Germinal center (tissue), 1 donor: ENCODE measurements at places on chromosomes 2 and 18.

DNA sequence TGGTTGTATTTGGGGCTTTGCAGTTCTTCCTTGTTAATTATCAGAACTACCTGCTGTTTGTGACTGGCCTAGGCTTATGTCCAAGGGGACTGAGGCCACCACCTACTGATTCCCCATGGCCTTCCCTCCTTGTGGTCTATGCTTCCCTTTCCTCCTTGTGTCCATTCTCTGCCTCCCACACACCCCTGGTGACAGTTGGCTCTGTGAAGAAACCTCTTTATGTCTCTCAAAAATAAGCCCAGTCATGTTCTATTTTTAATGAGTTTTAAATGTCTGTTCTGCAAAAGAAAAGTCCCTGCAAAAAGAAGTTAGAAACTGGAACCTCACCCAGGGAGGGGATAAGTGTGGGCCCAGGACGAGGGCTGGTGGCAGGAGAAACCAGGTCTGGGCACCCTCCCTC, 105.0 kb downstream of the SMC6 start:
- DNase-seq = no peak

GRCh38 chr2:954687-955000, 4.0 kb downstream of the SNTG2 start:
- no peak for DNase-seq

DNA sequence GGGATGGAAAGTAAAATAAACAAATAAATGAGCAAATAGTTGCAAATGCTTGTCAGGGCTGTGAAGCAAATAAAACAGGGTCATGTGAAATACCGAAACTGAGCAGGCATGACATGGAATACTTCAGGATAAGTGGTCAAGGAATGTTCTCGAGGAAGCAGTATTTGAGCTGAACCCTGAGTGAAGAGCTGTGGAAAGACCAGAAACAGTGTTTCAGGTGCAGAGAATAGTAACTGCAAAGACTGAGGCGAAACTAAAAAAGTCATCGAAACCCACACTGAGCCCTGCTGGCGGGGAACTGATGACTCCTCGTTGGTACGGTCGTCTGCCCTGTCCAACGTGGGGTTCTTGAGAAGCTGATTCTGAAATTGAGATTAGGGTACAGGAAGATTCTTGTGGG, 27.2 kb upstream of the MYCN start:
- DNase-seq = no peak

- peak; percentile 47 for DNase-seq
These were observed 1.7 kb downstream of the ERFE start for GRCh38 chr2:238160206-238161129.

DNA sequence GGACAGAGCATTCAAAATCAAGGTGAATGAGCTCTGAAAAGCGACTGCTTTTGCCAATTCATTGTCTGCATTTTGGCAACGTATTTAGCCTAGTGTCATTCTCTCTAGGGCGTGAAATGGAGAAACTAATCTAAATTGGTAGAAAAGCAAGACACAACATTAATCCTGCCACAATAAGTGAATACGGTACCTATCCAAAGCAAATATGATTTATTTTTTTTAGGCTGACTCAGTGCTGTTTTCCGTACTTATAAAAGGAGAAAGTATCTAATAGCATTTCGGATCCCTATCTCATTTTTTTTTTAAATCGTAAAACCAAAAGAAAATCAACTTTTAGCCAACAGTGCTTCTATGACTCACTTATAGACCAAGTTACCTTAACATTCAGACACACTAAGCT, 672.5 kb downstream of the LRP1B start:
- no peak for DNase-seq

DNA sequence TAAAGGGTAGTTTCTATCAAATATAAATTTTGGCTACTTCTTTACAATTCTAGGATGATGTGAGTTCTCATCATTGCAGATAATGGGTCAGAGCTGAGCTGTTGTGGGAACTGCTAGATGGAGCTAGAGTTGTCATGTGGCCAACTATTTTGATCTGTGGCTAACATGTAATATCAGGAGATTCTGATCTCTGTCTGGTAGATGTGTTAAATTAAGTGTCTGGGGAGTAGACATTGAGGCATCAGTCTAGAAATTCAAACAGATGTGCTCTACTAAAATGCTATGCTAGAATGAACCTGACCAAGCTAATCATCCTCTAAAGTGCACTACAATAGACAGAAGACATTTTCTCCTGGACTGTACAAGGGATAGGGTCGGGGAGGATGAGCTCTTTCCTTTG, 30.3 kb upstream of the DARS1 start:
- no peak for DNase-seq

DNA sequence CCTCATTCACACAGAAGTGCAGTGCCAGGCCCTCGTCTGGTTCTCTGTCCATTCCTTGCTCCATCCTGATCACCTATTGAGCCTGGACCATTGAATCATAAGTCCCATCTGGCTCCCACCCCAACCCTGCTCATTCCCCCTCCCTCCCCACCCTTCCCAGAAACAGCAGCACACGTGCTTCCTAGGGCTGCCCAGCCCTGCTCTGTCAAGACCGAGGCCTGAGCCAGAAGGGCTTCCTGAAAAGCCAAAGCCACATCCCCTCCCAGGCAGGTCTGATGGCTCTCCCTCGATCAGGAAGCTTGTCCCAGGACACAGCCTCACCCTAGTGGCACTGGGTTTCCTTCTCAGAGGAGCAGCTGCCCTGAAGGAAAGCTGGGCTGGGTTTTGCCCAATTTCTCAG, 79.8 kb upstream of the FZD7 start:
- no peak for DNase-seq

- DNase-seq = peak; percentile 50
These were observed 48.6 kb upstream of the RAPH1 start for GRCh38 chr2:203583701-203584100.

DNA sequence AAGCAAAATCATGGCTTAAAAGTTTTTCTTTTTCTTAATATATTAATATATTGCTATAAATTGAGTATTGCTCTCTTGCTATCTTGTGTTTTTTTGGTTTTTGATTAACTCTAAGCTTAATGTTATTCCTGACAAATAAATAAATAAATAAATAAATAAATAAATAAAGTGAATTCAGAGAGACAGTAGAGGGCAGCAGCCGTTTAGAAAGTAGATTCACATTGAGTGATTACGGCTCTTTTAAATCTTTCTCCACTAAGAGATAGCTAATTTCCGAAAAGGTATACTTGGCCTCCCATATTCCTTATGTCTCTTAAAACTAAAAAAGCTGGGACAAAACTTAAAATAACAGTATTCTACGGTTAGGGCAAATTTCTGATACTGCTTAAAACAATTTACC, 34.3 kb downstream of the MSH2 start:
- DNase-seq = peak; percentile 36

- peak; percentile 25 for DNase-seq
These were observed 34.8 kb upstream of the NEUROD1 start for GRCh38 chr2:181715033-181715630.

DNA sequence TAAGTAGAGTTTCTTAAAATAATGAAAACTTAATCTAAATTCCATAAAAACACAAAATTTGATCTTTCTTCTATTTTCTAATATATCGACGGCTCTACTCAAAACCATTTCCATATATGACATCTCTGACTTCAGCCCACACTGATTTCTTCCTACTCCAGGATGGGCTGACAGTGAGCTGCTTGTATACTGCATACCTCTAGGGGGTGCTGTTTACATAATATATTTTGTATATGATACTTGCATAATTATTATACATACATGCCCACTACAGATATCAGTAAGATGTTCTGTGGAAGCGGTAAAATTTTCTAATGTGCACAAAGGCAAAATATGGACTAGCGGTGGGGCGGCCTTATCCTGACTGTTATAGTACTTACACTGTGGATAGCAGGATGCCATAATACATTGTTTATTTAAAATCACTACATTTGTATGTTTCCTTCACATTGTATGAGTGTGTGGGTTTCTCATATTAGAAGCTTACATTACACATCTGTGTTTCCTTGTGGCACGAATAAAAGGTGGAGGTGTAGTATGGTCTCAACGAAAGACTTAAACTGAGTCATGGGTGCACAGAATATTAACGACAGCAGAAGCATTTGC, 66.1 kb upstream of the NXPH2 start:
- peak; percentile 27 for DNase-seq

DNA sequence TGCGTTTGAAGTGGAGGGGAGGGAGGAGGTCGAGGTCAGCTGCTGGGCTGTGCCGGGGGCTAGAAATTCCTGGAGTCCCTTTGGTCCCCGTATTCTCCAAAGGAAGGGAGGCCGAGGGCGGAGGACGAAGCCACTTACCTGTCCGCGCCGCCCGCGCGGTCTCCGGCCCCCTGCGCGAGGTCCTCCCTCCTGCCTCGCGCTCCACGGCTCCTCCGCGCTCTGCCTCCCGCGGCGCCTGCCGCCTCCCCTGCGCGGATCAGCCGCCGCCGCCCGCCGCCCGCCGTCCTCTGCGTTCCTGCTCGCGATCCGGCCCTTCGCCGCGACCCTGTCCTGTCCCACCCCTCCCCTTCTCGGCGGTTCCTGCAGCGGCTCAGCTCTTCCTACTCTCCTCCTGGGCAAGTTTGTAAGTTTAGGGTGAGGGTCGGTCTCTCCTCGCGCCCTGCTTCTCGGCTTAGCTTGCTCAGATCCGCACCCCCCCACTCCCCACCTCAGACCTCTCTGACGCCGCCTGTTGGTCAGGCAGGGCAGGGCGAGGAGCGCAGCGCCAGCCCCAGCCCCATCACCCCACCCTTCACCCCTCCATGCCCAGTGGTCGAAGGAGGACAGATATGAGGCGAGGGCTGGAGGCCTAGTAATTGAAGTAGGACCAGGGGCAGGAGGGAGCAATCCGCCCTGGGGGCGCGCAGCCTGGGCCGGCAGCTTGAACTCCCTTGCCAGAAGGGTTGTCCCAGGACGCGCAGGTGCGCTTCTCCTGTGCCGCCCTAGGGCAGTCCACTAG, 9.7 kb upstream of the SKOR2 start:
- DNase-seq = no peak

GRCh38 chr2:149394864-149395263, 64.5 kb downstream of the LYPD6 start:
- DNase-seq = no peak

DNA sequence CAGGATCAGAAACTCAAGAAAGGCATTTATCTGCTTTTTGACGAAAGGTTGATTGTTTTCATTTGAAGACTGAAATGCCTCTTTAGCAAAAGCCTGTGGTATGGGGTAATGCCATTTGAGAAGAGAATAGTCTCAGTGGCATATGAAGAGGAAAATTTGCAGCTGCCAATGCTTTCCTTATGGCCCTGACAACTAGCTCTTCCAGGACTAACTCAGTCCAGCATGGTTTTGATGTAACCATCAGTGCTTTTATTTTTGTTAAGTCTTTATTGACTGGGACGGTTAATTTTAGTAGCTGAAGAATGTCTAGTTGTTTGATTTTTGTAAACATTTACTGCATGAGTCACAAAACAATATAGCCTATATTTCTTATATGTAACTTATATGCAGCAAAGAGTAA, 158.4 kb downstream of the LNPK start:
- no peak for DNase-seq

- no peak for DNase-seq
These were observed 9.0 kb upstream of the IGFBP2 start for GRCh38 chr2:216624251-216624650.

- DNase-seq = no peak
These were observed 641.1 kb downstream of the TMEM182 start for GRCh38 chr2:103402944-103403343.

- no peak for DNase-seq
These were observed 261.2 kb upstream of the FSIP2 start for GRCh38 chr2:185477452-185477851.

- DNase-seq = no peak
These were observed 122.1 kb downstream of the PKP4 start for GRCh38 chr2:158578703-158579330.

DNA sequence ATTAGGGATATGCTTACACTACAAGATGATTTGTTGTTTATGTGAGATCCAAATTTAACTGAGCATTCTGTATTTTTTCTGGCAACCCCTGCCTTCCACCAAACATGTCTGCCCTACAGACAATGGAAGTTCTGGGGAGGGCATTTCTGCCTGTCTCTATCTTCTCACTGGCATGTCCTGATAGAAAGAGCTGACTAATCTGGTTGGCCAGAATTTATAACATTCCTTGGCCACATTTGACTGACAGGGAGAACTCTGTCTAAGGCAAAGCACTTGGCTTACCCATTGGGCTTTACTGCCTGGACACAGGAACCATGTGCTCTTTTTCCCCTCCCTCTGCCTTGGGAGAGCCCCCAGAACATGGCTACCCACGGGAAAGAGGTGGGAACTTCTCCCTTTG, 70.6 kb upstream of the TMEM178A start:
- DNase-seq = no peak

DNA sequence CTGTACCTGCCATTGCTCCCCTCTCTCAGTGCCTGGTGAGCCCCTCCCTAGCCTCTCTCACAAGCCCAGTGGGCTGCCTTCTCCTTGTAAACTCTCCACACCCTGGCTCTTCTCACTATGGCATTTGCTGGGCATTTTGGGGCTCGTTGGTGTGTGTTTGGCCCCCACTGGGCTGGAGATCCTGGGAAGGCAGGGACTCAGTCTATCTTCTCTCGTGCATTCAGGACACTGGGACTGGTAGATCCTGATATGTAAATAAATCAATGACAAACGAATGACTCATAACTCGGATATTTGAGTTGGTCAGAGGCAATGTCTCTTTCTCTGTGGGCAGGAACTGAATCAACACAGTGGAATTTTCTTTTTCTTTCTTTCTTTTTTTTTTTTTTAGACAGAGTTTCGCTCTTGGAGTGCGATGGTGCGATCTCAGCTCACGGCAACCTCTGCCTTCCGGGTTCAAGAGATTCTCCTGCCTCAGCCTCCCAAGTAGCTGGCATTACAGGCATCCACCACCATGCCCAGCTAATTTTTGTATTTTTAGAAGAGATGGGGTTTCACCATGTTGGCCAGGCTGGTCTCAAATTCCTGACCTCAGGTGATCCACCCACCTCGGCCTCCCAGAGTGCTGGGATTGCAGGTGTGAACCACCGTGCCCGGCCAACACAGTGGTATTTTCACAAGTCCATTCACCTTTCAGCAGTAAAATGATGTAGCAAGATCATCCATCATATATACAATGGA, 144.6 kb upstream of the SPRED2 start:
- DNase-seq = no peak

- no peak for DNase-seq
These were observed 392.4 kb downstream of the TXNL1 start for GRCh38 chr18:56245866-56246580.

DNA sequence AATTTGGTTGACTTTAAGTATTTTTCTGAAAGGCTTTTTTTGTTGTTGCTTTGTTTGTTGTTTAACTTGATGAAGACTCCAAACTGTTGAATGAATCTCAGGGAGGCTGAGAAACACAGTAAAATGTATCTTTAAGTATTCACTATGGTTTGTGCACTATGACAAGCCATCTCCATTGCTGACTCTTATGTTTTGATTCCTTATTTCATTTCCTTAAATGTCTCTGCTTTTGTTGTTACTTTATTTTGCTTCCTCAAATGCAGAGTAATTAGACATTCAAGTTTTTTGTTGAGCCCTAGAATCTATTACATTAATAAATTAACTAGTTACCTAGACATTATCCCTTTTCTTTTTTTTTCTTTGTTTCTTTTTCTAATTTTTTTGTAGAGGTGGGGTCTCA, 46.3 kb upstream of the SLC39A10 start:
- no peak for DNase-seq
